Stimulated activated CD4-positive, alpha-beta T cell treated with anti-CD3 and anti-CD28 coated beads, TNF-alpha, amount 100 ng/mL, for 4 hours (primary cell): ENCODE measurements at places on chromosomes 5 and 9.

DNA sequence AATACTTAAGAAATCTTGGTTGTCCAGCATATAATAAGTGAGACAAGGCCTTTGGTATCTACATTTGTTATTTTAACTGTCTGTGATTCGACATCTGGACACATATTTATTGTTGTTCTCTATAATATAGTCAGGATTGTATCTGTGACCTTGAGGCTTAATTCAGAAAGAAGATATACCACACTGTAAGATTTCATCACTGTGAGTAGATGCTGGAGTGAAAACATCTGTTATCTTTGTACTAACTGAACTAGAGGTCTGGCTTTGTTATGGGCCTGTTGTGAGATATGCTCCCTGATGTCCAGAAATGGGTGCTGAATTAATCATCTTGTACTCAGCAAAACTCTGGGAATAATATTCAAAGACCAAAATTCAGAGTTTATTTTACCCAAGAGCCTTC lies 148.5 kb downstream of the ISOC1 start:
- no peak for DNase-seq

DNA sequence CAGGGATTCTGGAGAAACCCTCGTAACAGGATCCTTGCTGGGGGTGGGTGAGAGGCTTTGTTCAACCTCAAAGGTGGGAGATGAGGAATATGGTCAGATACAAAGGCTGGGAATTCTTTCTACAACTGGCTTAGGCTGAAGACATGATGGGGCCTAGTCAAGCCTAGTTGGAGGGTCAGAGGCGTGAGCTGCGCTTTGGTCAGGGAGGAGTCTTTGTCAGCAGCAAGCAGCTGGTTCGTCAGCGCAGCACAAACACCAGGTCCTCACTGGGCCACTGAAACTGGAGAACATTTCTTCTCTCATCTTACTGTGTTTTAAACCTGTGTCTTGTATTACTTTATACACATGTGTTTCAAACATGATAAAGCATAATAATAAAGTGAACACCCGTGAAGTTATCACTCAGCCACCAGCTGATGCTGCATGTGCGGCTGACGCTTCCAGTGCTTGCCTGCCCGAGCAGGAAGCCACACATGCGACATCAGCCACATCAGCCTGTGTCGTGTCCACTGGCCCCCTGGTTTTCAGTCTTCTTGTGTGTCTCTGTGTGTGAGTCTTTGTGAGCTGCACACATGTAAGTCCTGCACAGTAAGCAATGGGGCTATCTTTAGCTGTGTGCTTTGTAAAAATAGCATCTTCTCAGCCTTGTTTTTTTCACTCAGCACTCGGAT lies 81.5 kb downstream of the WNK2 start:
- no peak for DNase-seq

DNA sequence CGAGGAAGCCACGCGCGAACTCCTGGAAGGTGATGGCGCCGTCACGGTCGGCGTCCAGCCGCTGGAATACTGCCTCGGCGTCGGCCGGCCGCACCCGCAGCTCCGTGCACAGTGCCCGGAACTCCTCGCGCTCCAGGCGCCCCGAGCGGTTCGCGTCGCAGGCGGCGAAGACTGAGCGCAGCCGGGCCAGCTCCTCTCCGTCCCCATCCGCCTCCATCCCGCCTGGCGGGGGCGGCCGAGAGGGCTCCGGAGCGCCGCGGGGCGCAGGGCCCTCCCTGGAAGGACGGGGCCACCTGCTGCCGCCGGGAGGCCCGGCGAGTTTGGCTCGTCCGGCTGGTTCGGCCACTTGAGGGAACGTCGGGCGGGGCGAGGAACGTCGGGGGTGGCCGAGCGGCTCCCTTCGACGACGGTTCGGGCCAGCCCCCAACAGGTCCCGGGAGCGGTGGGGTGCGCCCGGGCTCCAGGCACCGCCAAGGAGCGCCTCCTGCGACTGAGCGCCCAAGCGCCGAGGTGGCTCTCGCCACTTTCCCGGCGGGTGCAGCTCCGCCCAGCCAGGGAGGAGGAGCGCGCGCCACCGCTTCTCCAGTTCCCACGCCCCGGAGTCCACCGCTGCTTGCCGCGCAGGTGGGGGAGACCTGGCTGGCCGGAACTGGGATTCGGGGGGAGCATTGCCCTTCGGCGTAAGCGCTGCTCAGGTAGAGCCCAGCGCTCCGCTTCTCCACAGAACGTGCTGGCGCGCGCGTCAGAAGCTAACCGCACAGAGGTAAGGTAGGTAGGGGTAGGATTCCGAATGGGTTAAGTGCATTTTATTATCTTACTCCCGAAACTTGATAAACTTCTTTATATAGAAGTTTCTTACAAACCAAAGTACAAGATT lies at the start of gene RASEF:
TSS of gene RASEF (minus strand) at position 492 of the 877 bp plus-strand sequence. CDS start at position 217, 275 bp downstream.
- DNase-seq: no peak

- DNase-seq: no peak
Measured at GRCh38 chr5:75365740-75366139, 28.7 kb downstream of the HMGCR start.

GRCh38 chr9:97237311-97237786 lies 70.1 kb upstream of the CCDC180 start:
- DNase-seq: no peak

GRCh38 chr9:111527347-111527746 lies 2.4 kb downstream of the ZNF483 start:
- DNase-seq: no peak
